ENCODE measurements at places on chromosomes 2 and 18. TPM values are rescaled to one million over a fixed set of nuclear protein-coding genes. Genes with fewer than 3 reads are reported as not detected.

PREPL gene
- polyA plus RNA-seq = 13.1 TPM

SERPINB3 gene
- polyA plus RNA-seq = not detected

OTX1 gene
- not detected for polyA plus RNA-seq

IL36B gene
- polyA plus RNA-seq = not detected

KYNU gene
- polyA plus RNA-seq = 59.5 TPM

INHBB gene
- not detected for polyA plus RNA-seq

YWHAQ gene
- 200 TPM for polyA plus RNA-seq

ALK gene
- polyA plus RNA-seq = not detected

LNPK gene
- 10.4 TPM for polyA plus RNA-seq

MYO5B gene
- polyA plus RNA-seq = 1.2 TPM

GCG gene
- polyA plus RNA-seq = not detected

TCF23 gene
- polyA plus RNA-seq = not detected

HOXD13 gene
- polyA plus RNA-seq = not detected

PMAIP1 gene
- polyA plus RNA-seq = 89.4 TPM

TMEM247 gene
- polyA plus RNA-seq = not detected

IL1F10 gene
- not detected for polyA plus RNA-seq

RFTN2 gene
- polyA plus RNA-seq = not detected

GALNT1 gene
- polyA plus RNA-seq = 15.5 TPM

ARID5A gene
- 62.3 TPM for polyA plus RNA-seq

IGFBP2 gene
- not detected for polyA plus RNA-seq

SANBR gene
- polyA plus RNA-seq = 1.7 TPM

SLC5A7 gene
- not detected for polyA plus RNA-seq

CHRND gene
- not detected for polyA plus RNA-seq

FBXO15 gene
- polyA plus RNA-seq = 0.90 TPM

GRP gene
- polyA plus RNA-seq = not detected

LTBP1 gene
- not detected for polyA plus RNA-seq

GDF7 gene
- 0.74 TPM for polyA plus RNA-seq

CD28 gene
- 1.3 TPM for polyA plus RNA-seq

NGEF gene
- polyA plus RNA-seq = not detected

CBLN2 gene
- not detected for polyA plus RNA-seq

DOK6 gene
- polyA plus RNA-seq = not detected

SLC16A14 gene
- 0.49 TPM for polyA plus RNA-seq

TFPI gene
- 0.09 TPM for polyA plus RNA-seq

SERPINB11 gene
- polyA plus RNA-seq = not detected

VAMP8 gene
- 240 TPM for polyA plus RNA-seq

DCDC2C gene
- not detected for polyA plus RNA-seq

AQP12B gene
- polyA plus RNA-seq = not detected

FBLN7 gene
- polyA plus RNA-seq = 0.20 TPM

FAM98A gene
- 11.9 TPM for polyA plus RNA-seq

All from IgD-negative memory B cell (primary cell).